ENCODE measurements at places on chromosomes 5 and 9. TPM values are rescaled to one million over a fixed set of nuclear protein-coding genes. Genes with fewer than 3 reads are reported as not detected.
A peak's percentile ranks its signal among the peaks of the same experiment; 100 is the strongest.

Gene LURAP1L
- 0.31 TPM for total RNA-seq

Gene PRLR
- 0.05 TPM for total RNA-seq

DNA sequence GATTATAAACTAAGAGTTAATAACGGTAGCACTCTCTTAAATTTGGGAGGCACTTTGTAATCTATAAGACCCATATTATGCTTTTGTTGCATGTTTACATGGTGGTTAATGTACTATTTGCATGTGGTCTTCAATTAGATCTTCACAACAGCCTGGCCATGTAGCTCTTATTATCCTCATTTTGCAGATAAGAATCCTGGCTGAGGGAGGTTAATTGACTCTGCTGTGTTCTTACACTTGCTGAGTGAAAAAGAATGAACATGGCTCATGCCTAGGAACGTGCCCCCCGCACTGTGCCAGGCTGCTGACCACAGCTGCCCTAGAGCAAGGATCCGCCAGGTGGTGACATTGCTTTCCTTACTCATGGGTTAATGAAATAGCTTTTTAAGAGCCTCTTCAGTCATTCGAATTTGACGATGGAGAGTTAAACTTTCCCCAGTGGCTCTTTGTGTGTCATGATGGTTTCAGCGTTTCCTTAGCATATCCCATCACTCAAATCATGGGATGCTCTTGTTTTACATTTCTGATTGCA, 97.9 kb downstream of the CDH6 start:
- no peak overlapping the region for H3K27ac ChIP-seq
- H3K36me3 ChIP-seq, result no peaks in the 10 kb centered on the region
- no peak overlapping the region for H3K4me3 ChIP-seq
- no peaks in the 10 kb centered on the region for H3K4me1 ChIP-seq

GRCh38 chr9:133822430-133823065, 84.4 kb upstream of the SARDH start:
- no peaks in the 10 kb centered on the region for H3K4me1 ChIP-seq
- H3K27me3 ChIP-seq, result no peaks in the 10 kb centered on the region
- H3K36me3 ChIP-seq, result peaks cover 34% of the 10 kb centered on the region
- H3K27ac ChIP-seq, result no peak overlapping the region
- H3K4me3 ChIP-seq, result no peak overlapping the region

Gene MLANA
- total RNA-seq, result not detected

DNA sequence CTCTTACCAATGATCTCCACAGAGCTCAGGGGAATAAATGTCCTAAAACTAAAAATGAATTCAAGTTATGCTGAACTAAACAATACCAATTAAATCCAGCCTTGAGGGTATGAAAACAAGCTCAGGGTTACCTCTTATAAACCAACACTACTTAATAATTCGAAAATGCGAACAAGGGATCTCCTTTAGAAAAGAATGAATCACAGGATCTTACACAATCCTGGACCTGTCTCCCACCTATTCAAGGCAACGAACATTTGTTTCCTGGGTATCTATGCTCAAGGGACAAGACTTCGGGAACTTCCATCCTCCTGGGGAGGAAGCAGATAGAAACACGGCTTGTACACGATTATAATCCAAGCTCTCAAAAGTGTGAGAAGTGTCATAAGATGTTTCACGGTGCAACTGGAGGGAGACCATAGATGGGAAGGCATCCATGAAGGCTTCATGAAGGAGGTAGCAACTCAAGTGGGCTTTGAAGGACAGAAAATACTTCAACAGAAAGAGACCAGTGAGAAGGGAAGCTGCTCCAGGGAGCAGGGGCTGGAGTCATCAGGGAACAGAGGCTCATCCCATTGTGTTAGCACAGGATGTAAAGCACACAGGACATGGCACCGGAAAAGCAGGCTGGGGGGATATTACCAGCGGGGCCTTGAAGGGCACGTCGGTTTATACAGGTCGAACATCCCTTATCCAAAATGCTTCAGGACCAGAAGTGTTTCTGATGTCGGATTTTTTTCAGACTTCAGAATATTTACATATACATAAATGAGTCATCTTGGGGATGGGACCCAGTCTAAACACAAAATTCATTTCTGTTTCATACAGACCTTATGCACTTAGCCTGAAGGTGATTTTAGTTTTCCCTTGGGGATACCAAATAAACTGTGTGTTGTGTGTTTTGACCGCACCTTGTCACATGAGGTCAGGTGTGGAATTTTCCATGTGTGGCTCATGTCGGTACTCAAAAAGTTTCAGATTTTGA, 87.4 kb downstream of the TLE1 start:
- DNase-seq, result peak; percentile 26
- no peak overlapping the region for H3K4me3 ChIP-seq
- no peaks in the 10 kb centered on the region for H3K27me3 ChIP-seq
- H3K4me1 ChIP-seq, result peaks cover 39% of the 10 kb centered on the region
- peaks cover 11% of the 10 kb centered on the region for H3K36me3 ChIP-seq
- H3K27ac ChIP-seq, result no peak overlapping the region
